ENCODE measurements at places on chromosomes 7 and 10. TPM values are rescaled to one million over a fixed set of nuclear protein-coding genes. Genes with fewer than 3 reads are reported as not detected.

GRCh38 chr7:26284995-26285632 lies 6.5 kb upstream of the SNX10 start:
- peak; percentile 26 for DNase-seq

DNA sequence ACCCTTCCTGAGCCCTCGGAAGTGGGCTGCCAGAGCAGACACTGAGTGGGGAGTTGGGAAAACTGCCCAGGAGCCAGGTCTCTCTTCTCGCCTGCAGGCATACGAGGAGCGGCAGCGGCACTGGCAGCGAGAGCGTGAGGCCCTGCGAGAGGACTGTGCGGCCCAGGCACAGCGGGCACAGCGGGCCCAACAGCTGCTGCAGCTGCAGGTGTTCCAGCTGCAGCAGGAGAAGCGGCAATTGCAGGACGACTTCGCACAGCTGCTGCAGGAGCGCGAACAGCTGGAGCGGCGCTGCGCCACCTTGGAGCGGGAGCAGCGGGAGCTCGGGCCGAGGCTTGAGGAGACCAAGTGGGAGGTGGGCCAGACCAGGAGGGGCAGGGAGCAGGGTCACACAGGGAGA lies 5.8 kb downstream of the LZTS2 start:
- no peak for DNase-seq

- DNase-seq: no peak
Measured at GRCh38 chr10:12606461-12606860, 257.1 kb downstream of the CAMK1D start.

Gene SERPINE1
- 0.28 TPM for total RNA-seq

- DNase-seq: no peak
Measured at GRCh38 chr7:155916926-155917655, 104.8 kb upstream of the SHH start.

- no peak for DNase-seq
Measured at GRCh38 chr7:82562716-82563404, 119.3 kb upstream of the CACNA2D1 start.

GRCh38 chr7:120877701-120878100 lies 19.8 kb upstream of the TSPAN12 start:
- no peak for DNase-seq

Gene PALD1
- 0.08 TPM for total RNA-seq

DNA sequence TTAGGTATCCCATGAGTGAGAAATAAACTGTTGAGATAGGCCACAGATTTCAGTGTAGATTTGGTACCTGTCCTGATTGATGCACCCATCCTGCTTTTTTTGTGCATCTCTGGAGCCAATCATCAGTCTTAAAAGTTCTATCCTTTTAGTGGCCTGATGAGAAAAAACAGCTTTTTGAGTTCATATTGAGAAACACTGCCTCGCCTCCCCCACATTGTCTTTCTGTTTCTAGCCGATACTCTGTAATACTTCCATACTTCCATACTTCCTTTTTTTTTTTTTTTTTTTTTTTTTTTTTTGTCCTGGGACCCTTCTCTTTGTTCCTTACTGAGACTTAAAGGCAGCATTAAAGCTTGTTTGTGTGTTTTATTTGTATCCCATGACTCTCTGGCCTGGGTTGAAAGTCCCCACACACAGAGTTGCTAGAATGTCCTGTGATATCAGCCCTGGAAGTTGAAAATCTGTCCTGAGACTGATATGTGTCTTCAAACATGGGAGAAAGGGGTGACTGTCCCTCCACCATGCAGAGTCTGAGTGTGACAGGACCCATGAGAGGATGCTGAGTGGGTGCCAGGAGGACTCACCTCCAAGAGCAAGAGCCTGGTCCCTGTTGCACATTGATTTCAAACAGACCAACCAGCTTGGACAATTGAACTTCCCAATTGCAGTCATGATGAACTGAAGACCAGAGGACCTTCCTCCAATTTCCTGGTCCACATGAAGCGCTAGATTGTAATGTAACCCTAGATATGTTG lies 5.7 kb downstream of the ZNF22 start:
- no peak for DNase-seq

DNA sequence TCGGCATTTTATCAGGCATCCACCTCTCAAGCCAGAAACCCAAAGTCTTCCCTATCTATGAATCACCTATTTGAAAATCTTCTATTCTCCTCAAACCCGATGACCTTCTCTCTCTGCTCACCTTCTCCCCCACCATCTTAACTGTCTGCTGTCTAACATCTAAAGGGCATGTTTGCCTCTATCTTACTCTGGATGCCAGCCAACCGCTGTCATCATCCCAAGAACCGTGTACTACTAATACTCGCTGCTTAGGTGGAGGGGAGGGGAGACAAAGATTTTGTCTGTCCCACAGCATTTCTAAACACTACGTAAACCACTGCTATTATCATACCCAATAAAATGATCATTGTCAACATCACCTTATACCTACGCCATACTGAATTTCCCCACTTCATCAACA lies 29.5 kb downstream of the PAXIP1 start:
- no peak for DNase-seq

Gene TACR2
- not detected for total RNA-seq

DNA sequence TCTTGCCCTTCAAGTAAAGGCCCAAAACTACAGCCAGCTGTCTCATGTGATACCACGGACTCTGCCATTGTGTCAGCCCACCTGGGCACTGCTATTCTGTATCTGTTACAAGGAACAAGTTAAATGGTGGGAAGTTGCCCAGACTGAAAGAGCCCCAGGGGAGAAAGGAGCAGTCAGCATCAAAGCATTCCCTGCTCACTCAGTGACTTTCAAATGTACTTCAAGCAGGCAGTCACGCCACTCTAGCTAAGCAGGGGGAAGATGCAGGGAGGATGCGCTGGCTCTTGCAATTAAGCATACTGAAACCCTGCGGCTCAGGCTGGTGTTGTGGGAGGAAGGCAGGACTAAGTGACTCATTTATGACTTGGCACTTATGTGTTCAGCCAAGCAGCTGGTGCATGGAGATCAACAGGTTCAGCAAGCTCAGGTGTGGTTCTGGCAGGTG lies 1249.6 kb downstream of the TYW1 start:
- no peak for DNase-seq

Gene TMED4
- 76.0 TPM for total RNA-seq

GRCh38 chr7:119007236-119007635 lies 782.7 kb downstream of the ANKRD7 start:
- DNase-seq: no peak

GRCh38 chr7:76359111-76359977 lies 553 bp upstream of the YWHAG start:
- peak; percentile 97 for DNase-seq

DNA sequence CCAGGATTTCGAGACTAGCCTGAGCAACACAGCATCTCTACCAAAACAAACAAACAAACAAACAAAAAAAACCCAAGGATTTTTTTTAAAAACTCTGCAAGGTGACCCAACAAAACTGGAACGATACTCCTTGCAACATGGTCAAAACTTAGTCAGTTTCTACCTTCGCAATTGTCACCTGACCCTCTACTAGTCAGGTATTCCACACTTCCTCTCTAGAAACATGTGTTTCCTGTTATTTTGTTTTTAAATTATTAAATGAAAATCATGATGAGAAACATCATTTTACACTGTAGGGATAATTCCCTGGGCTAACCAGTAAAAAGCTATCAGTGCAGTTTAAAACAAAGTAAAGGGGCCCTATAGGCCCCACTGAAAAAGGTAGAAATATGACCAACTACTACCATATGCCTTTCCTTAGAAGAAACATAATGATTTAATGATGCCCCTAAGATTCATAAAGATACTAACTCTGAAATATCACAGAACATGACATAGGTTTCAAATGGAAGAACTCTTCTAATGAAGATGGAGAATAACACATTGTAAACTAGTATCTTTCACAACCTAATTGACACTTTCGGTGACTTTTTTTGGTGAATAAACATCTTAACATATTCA lies 8.7 kb downstream of the BRAF start:
- no peak for DNase-seq

Gene BLVRA
- total RNA-seq: 38.1 TPM

Gene LRRC17
- total RNA-seq: not detected

DNA sequence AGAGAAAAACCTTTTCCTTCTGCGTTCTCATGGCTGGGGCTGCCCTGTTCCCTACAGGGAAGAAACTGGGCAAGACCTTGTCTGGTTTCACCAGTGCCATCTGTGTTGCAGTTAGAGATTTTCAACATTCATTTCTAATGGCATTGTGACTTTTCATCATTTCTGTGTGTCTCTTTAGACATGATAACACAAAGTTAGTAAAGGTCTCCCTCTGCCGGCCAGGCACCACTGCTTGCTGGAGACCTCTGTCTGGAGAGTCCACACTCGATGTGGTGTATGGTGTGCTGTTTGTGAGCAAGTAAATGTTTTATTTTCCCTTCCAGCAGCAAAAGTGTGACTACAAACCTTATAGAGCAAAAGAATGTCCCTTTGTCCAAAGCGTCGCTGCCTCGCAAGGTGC lies 213.5 kb downstream of the PAXIP1 start:
- no peak for DNase-seq

Gene MET
- total RNA-seq: 0.65 TPM

- DNase-seq: no peak
Measured at GRCh38 chr10:113076949-113077348, 126.9 kb downstream of the TCF7L2 start.

- DNase-seq: no peak
Measured at GRCh38 chr7:135207406-135208101, 3.8 kb downstream of the WDR91 start.

GRCh38 chr7:8985255-8985654 lies 551.8 kb downstream of the NXPH1 start:
- no peak for DNase-seq

- no peak for DNase-seq
Measured at GRCh38 chr7:135428879-135429278, 81.0 kb downstream of the CNOT4 start.

Gene ITIH5
- total RNA-seq: not detected

- DNase-seq: no peak
Measured at GRCh38 chr7:127582361-127582760, 3.0 kb downstream of the GCC1 start.

Gene IFIT3
- total RNA-seq: 72.6 TPM

- peak; percentile 78 for DNase-seq
Measured at GRCh38 chr7:131105799-131106680, 221.6 kb upstream of the MKLN1 start.

Gene PSTK
- total RNA-seq: 3.8 TPM

DNA sequence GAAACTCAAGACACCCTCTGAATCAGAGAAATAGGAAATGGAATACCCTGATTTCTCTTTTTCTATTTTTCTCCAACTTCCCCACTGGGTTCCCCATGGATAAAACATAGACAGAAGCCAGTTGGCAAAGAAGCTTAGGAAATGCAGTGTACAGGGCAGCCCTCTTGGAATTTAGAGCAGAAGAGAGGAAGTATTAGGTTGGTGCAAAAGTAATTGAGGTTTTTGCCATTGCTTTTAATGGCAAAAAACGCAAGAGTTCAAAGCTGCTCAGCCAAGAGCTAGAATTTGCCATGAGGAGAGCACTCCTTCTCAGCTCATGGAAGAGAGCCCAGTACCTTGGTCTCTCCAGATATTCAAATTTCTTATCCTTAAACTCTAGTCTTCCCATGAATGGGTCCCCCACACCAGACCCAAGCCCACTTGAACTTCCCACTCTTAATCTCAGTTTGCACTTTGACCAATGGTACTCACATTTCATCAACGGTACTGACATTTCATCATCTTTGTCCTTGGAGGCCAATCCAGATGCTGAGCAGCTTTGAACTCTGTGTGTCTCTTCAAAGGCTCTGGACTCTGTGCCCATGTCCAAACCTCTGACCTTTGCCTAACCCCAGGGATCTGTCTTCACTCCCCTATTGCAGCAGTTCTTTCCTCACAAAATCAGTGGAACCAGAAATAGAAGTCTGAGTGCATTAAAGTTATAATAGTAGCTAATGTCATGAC lies 73.2 kb upstream of the PPP1R3C start:
- DNase-seq: no peak

- DNase-seq: no peak
Measured at GRCh38 chr7:38052786-38053185, 125.3 kb upstream of the STARD3NL start.

- peak; percentile 50 for DNase-seq
Measured at GRCh38 chr7:134755422-134756022, 23.9 kb upstream of the CALD1 start.

- no peak for DNase-seq
Measured at GRCh38 chr10:47230482-47230881, 69.5 kb upstream of the GDF10 start.

GRCh38 chr10:113037218-113037617 lies 87.2 kb downstream of the TCF7L2 start:
- no peak for DNase-seq

Gene UCMA
- not detected for total RNA-seq

Gene PKD1L1
- 0.05 TPM for total RNA-seq

Gene COMTD1
- 34.8 TPM for total RNA-seq

DNA sequence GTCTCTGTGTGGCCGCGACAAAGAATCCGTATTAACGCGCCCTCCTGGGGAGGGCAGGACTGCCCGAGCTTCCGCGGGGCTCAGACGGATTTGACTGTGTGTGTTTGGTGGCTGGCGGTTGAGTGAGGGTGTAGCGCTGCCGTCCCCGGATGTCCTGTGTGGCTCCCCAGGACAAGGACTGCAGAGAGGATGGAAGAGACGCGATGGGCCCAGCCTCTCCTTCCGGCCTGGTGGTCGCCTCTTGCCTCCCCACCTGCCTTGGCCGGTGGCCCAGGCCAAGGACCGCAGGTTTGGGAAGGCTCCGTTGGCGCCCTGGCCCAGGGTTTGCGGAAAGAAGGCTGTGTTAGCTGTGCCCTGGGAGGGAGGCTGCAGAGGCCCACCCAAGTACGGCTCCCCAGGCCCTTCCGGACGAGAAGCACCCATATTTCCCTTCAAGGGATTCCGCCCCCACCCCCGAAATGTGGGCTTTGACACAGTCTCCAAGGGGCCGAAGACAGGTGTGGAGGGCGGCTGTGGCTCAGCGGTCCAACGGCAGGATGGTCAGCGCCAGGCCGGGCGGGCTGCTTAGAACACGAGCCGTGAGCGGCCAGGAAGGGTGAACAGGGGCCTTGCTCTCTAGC lies 2.3 kb downstream of the UNCX start:
- peak; percentile 28 for DNase-seq

Gene CTNNA3
- 0.78 TPM for total RNA-seq

- no peak for DNase-seq
Measured at GRCh38 chr10:52771534-52772445, 794 bp downstream of the MBL2 start.

DNA sequence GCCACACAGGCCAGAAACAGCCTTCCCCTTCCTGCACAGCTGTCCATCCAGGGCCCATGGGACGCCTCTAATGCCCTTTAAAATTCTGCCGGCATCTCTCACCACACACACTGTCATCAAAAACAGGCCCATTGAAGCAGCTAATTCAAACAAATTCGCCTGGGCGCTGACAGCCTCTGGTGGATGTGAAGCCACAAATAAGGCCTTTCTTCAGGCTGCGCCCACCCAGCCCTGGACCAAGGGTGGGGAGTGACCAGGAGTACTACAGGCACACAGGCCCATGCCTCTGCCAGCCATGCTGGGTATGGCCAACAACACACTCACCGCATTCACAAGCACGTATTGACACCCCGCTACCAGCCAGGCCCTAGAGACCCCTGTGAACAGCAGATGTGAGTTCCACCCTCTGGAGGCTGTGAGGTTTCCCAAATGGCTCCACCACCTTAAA lies 54.6 kb downstream of the SLIT1 start:
- DNase-seq: no peak

Gene CRPPA
- total RNA-seq: 0.68 TPM

All from activated CD4-positive, alpha-beta memory T cell treated with anti-CD3 and anti-CD28 coated beads, Interleukin-2, amount 10 ng/mL, durations not matched to agents 7 days and 5 days (primary cell).